ENCODE measurements at places on chromosomes 11 and 22.

DNA sequence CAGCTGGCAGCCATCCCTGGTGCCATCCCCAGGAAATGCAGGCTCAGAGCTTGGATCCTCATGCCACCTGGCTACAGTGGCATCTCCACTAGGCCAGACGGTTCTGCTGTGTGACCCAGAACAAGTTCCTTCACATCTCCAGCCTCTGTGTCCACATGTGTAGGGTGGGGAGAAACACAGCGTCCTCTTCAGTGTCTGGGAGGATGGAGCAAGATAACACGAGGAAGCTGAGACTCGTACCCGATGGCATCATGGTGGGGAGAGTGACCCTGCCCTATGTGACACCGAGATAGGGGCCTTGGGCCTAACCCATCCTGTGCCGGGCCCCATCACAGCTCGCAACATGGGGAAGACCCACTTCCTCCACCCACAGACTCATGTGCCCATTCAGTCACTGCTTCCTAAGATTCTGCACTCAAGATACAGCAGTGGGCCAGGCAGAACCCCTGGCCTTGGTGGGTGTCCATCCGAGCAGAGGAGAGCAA lies 78.5 kb downstream of the MORC2 start:
- no peak for DNase-seq

DNA sequence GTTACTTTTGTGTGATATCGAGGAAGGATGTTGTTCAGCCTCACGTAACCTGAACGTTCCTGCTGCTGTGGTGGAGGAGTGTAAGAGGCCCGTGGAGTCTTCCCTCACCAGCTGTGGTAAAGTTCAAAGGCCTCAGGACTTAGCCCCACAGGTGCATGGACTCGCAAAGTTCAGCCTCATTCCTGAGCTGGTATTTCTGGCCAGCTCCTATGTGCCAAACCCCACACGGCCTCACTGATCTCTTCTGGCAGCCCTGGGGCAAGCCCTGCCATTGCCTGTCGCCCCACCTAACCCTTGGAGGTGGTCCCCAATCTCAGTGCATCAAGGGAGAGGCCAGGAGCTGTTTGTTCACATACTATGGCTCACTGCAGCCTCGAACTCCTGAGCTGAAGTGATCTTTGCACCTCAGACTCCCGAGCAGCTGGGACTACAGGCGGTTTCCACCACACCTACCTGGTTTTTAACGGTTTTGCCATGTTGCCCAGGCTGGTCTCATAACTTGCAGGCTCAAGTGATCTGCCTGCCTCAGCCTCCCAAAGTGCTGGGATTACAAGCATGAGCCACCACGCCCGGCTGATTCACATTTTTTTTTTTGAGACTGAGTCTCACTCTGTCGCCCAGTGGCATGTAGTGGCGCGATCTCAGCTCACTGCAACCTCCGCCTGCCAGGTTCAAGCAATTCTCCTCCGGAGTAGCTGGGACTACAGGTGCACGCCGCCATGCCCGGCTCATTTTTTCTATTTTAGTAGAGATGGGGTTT lies 2.2 kb downstream of the PHRF1 start:
- no peak for DNase-seq

- no peak for DNase-seq
These were observed 405.8 kb downstream of the NTM start for GRCh38 chr11:131776211-131776610.

- no peak for DNase-seq
These were observed 33.4 kb downstream of the AMBRA1 start for GRCh38 chr11:46560300-46560991.

GRCh38 chr11:123537726-123538125 lies 107.7 kb downstream of the GRAMD1B start:
- DNase-seq: no peak

DNA sequence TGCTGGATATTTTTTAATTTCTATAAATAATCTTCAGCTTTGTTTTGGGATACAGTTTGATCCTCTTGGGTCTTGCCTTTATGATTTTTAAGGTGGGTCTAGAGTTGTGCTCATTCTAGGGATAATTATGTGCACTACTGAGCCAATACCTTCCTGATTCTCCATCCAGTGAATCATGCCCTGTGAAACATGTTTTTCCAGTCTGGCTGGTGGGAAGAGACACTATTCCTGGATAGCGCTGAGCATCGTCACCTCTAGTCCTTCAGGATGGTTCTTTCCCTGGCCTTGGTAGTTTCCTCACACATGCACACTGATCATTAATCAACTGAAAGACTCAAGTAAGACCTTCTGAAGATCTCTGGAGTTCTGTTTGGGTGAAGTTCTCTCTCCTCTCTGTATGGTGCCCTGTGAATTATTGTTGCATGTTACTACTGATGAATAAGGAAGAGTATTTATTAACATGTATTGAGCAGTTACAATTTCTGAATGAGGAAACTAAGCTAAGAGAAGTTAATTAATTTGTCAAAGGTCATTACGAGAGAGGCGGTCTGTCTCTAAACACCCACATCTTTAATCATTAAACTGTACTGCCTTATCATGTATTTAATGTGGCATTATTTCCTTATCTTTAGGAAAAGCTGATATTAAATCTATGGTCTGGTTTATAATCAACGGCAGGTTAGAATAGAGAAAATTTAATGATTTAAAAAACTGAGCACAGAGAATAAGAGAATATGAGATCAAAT lies 39.1 kb upstream of the LIPT2 start:
- no peak for DNase-seq

DNA sequence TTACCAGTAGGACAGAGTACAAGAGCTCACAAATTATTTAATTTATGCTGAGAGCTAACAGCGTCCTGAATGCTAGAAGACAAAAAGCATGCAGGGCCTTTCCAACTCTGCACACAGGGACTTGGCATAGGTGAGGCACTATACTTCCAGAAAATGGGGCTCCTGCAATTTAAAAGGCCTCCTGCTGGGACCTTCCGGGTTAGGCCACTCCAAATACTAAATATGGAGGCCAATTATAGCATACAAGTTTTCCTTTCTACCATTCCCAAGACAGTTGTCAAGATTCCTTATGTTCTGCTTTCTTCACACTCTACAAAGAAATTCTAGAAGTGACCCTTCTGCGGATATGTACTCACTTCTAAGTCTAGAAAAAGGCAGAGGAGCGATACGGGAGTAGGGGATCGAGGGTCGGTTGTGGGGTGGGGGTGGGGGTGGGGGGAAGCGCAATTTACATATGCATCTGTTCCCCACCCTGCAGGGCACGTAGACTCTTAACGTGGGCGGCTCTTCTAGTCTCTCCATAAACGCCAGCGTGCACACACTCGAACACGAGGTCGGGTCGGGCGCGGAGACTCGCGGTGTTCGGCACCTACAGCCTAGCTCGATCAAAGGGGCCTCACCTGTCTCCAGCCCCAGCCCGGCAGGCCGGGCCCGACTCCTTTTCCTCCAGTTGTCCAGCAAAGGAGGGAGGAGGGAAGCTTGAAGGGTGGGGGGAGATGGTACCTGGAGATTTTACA lies 728 bp downstream of the DCUN1D5 start:
- peak; percentile 71 for DNase-seq

- no peak for DNase-seq
These were observed 22.0 kb upstream of the PHOX2A start for GRCh38 chr11:72265951-72266350.

DNA sequence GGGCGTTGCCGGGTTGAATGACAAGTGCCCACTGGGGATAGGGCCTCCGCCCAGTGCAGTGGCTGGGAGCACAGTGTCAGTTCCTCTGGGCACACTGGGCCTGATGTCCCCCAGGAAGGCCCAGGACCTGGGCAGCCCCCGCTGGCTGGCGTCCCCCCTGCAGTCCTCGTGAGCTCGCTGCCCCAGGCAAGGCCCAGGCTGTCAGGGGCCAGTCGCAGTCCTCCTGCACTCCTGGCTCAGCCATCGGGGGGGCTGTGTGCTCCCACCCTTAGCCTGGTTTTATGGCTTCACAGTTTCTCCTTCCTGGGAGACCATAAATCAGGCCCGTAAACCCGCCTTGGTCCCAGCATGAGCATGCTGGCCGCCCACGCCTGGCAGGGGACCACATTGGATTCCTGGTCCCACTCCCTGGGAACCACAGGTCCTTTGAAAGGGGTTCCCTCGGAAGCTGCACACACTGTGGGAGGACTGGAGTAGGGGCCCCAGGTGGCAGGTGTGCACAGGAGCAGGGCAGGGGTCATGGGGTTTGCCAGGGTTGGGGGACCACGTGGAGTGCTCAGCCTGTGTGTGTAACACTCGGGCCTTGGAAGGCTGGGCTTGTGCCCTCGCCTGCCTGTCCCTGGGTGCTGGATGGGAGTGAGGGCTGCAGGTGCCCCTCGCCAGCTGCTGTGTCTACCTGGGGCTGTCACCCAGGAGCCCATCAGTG lies 113.6 kb downstream of the KCNQ1OT1 start:
- no peak for DNase-seq

- no peak for DNase-seq
These were observed 302.0 kb downstream of the TBC1D22A start for GRCh38 chr22:47064416-47064815.

- DNase-seq: no peak
These were observed 167.2 kb upstream of the ZBED5 start for GRCh38 chr11:11025087-11025486.

DNA sequence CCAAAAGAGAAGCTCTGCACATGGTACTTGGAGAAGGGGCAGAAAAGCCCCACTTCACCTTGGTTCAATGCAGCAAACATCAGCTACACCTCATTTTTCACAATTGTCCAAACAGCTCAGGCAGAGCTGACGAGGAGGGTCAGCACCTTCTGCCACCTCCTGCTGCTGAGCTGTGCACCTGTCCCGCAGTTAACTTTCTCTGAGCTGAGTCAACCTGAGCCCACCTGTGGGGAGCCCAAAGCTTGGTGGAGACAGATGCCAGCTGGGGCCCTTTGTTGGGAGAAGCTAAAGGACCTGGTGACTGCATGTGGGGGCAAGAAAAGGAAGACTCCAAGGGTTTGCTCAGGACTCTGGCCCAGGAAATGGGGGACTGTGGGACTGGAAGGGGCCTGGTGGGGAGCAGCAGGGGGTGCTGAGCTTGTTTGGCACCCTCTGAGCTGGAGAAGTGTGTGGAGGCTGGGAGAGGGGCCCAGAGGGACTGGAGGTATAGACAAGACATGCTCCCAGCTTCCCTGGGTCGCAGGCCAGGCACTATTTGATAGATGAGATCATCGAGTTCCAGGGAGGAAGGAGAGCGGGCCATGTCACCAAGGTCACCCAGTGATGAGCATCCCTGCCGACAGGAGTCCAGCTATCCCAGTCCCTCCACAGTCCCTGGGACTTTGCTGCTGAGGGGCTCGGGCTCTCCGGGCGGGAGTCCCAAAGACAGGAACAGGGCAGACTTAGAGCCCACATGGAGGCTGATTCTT lies 53.5 kb downstream of the KCNJ4 start:
- no peak for DNase-seq

DNA sequence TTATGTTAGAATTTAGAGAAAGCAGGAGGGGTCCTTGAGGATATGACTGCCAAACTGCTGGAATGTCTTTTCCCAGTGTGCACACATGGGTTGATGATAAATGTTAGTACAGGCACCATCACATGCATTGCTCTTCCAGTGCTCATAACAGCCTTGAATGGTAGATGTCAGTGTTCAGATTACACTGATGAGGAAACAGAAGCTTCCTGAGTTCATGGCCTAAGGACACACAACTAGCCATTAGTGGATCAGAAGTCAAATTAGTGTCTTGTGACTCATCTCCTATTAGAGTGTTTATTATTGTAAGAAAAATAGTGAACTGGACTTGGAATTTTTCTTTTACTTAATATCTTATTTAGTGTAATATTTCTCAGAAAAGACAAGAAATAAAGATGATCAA lies 241.5 kb downstream of the DDX10 start:
- no peak for DNase-seq

- no peak for DNase-seq
These were observed 80.1 kb upstream of the NNMT start for GRCh38 chr11:114215871-114216795.

GRCh38 chr11:926341-926916 lies 759 bp downstream of the AP2A2 start:
- peak; percentile 39 for DNase-seq

- DNase-seq: no peak
These were observed 135.1 kb downstream of the SPATA19 start for GRCh38 chr11:133710241-133710640.

DNA sequence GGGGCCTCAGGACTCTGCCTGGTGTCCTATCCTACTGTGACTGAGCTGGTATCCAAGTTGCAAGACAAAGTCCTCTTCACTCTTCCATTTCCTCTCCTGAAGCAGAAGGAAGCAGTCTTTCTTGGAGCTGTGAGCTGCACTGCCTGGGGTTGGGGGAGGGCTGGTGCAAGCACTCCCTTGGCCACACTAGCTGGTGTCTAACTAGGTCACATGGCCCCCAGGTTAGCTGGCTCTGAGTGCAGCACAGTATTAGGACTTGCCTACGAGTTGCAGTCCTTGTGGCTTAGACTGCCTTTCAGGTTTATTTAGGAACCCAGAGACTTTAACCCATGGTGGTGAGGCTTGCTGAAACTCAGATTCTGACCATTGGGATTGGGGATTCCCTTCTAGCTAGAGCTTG lies 138.9 kb downstream of the NELL1 start:
- DNase-seq: no peak

- peak; percentile 36 for DNase-seq
These were observed 253.7 kb upstream of the CHORDC1 start for GRCh38 chr11:90476442-90477007.

DNA sequence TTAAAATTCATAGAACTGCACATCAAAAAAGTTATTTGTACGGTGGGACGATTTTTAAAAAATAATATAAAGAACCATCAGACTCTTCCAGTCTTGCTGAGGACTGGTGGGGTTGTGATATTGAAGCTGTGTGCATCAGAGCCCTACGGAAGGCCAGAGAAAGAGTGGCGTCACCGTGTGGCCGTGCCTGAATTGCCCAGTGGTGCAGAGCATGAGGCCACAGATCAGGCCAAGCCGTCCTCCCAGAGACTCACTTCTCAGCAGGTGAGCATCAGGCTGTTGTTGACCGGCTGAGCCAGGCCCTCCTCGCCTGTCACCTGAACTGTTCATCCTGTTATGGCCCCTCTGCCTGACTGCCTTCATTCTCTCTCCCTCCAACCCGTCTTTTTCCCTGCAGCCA lies 1013.9 kb downstream of the TBC1D22A start:
- no peak for DNase-seq

- peak; percentile 94 for DNase-seq
These were observed 32.3 kb downstream of the ARHGAP42 start for GRCh38 chr11:100719362-100719761.

DNA sequence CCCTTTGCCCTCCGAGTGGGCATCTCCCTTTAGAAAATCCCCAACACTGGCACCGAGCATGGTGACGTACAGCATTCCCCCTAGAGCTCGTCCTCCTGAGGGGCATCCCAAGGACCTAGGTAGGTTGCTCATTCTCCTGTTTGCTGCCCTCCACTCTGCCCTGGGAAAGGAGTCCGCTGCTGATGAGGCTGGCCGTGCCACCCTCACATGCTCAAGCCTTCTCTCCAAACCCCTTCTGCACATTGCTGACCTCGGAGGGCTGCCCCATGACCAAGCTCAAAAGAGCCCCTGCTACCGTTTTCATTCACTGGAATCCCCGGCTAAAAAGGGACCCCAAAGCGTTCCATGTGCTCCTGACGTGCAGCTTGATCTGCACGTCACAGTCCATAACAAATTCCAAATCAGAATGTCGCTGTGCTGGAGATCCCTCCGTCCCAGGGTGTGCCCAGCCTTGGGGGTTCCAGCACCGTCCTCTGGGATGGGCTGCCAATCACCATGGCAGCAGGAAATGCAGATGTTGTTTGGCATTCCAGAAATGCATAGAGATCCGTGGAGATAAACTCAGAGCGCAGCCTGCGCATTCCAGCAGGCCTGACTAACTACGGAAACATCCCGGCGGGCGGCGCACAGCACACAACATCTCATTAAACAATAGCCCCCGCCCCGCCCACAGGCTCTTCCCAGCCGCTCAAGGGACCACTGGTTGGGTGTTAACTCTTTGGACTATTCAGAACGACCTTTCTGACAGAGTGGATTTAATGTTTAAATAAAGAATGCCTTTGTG lies 26.3 kb upstream of the GNB1L start:
- DNase-seq: no peak
